Activated T-helper 1 cell treated with anti-CD3 and anti-CD28 coated beads, Interleukin-2, amount 50 U/mL, for 16 hours (primary cell): ENCODE measurements at places on chromosomes 12 and 14.

GRCh38 chr12:56257491-56258067 lies 605 bp downstream of the ANKRD52 start:
- DNase-seq = no peak

- DNase-seq = no peak
These were observed 34.2 kb upstream of the KICS2 start for GRCh38 chr12:64256166-64256800.

- DNase-seq = no peak
These were observed 123.3 kb upstream of the MED13L start for GRCh38 chr12:116400636-116401372.

DNA sequence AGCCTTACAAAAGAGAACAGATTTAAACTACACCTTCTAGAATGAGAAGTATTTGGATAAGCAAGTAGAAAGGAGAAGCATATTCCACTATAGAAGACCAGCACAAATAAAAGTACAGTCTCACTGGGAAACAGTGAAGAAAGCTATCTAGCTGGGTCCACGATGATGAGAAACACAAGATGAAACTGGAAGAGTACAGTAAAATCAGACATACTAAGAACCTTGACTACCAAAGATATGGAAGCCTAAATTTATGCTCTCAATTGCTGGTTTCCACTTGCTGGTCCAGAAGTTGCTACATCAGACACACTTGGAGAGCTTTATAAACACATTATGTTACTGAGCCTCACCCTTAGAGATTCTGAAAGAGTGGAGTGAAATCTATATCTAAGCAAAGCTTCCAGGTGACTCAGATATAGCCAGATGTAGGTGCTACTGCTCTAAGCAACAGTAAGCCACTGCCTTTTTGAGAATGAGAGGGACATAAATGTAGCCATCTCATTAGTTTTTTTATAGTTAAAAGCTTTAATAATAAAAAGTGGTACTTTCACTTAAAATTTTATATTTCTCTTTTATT lies 96.3 kb upstream of the BBS10 start:
- no peak for DNase-seq

DNA sequence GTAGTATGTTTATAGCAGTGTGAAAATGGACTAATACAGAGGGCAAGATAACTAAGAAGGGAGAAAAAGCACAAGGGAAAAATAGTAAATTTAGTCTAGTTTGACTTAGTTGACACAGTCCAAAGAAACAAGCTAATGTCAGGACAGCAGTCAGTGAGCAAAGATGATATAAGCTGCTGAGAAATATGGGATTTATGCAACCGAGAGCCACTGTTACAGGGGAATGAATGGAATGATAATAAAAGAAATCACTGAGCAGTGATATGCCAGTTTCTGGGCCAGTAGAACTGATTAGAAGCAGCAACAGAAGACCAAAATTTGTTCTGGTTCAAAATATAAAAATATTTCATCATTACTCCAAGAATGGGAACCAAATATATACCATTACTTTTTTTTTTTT lies 60.1 kb downstream of the R3HDM2 start:
- DNase-seq = no peak

GRCh38 chr12:117469883-117470483 lies 108.6 kb upstream of the NOS1 start:
- DNase-seq = no peak

- no peak for DNase-seq
These were observed 20.0 kb upstream of the HHIPL1 start for GRCh38 chr14:99624971-99625370.

DNA sequence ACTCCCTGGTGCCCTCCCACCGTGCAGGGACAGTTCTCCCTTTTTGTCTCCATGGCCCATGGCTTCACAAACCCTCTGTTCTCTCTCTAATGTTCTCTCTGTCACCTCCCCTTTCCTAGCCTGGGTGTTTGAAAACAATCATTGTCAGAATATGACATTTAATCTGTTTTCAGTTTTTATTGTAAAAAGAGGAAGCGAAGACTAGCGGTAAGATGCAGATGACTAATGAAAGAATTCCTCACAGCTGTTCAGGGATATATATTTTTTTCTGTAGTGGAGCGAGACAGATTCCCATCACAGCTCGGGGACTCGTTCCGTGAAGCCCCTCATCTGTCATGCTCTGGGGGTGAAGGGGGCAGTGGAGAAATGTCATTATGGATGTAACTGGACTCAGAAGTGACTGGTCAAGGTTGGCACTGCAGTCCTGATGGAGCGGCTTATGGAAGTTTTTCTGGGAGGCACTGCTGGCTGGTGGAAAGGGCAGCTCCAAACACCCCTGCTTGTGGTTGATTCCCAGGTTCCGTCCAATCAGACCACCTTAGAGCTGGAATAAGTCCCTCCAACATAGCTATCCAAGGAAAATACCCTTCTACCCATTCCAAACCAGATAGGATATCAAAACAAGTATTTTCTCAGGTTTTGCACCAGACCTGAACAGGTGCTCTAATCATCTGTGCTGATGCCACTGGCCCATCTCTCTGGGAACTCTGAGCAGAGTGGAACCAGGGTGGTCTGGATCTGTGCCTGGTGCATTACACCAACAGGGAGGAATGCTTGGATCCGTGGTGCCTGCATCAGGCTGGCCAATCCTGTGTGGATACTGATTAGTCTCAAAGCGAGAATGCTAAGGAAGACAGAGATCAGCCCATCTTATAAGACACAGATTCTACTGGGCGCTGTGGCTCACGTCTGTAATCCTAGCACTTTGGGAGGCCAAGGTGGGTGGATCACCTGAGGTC lies 84.7 kb downstream of the GPATCH2L start:
- no peak for DNase-seq

- no peak for DNase-seq
These were observed 38.5 kb upstream of the FRS2 start for GRCh38 chr12:69431591-69432222.

DNA sequence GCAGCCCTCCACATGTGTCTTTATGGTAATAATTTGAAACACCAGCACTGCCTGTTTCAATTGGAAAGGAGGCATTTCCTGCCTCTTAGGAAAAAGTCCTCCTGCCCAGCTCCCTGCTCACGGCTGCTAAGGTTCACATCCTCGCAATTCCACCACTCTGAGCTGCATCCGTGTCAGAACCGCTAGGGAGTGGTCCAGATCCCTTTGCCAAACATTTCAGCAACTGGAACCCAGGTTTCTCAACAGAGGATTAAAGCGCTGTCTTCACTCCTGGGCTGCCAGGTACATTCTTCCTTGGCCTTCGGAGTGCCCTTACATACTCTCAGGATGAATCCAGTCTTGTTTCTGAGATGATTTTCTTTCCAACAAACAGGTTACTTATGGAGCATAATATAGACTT lies 23.3 kb downstream of the C14orf132 start:
- DNase-seq = no peak

- DNase-seq = no peak
These were observed 422.6 kb downstream of the MDGA2 start for GRCh38 chr14:47252802-47253201.

- no peak for DNase-seq
These were observed 19.1 kb upstream of the DNAH10 start for GRCh38 chr12:123743002-123743401.

GRCh38 chr12:92905811-92906554 lies 23.1 kb downstream of the EEA1 start:
- no peak for DNase-seq

- no peak for DNase-seq
These were observed 192.3 kb downstream of the ANO4 start for GRCh38 chr12:100986595-100987547.

DNA sequence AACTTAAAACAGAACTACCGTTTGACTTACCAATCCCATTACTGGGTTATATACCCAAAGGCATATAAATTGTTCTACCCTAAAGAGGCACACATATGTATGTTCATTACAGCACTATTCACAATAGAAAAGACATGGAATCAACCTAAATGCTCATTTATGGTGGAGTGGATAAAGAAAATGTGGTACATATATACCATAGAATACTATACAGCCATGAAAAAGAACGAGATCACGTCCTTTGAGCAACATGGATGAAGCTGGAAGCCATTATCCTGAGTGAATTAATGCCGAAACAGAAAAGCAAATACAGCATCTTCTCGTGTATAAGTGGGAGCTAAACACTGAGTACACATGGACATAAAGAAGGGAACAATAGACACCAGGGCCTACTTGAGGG lies 31.8 kb downstream of the TMEM229B start:
- DNase-seq = no peak

DNA sequence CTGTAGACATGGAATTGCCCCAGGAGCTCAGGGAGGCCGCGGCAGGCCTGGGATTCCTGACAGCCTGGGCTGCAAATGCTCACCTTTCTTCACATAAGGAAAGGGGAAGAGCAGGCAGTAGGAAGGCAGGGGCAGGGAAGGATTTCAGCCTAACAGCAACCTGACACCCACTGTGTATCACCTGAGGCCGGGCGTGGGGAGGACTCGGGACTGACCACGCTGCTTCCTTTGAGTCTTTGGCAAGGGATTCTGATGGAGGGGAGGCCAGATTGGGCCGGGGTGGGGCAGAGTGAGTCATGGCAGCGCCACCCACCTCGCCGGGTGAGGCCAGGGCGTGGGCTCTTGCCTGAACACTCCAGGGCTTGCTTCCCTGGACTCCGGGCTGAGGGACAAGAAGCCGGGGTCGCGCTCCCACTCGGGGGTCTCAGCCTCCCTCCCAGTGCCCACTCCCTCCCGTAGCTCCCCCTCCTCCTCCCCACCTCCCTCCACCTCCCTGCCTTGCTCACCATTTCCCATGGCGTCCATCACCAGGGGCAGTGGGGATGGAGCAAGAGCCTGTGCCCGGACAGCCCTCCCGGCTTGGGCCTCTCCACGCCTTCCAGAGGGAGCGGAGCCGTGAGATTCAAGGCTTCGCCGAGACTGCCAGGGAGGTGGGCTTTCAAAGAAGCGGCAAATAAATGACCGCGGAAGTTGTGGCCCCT lies 247.9 kb upstream of the RTL1 start:
- DNase-seq = no peak

GRCh38 chr14:93330609-93331000 lies 2.2 kb downstream of the BTBD7 start:
- no peak for DNase-seq

DNA sequence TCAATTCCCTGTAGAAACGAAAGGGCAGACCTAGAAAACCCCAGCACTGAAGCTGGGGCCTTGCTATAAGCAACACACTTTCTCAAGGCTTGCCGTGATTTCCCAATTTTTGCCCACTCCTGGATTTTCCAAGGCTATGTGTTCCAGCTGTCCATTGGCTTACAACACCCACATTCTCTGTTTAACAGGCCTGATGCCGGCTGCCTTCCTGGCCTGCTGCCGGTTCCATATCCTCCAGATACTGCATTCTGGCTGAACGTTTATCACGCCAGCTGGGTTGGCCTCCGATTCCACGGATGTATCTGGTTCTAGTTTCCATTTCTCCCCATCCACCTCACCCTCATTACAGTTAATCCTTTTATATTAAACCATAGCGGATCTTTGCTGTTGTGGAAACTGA lies 2.0 kb upstream of the PCNX1 start:
- DNase-seq = no peak

GRCh38 chr12:54935235-54935951 lies 49.2 kb downstream of the TESPA1 start:
- peak; percentile 12 for DNase-seq

- DNase-seq = no peak
These were observed 104.9 kb upstream of the FSCB start for GRCh38 chr14:44612002-44612401.

GRCh38 chr14:25006031-25006430 lies 43.9 kb downstream of the STXBP6 start:
- no peak for DNase-seq

- DNase-seq = no peak
These were observed 4.5 kb downstream of the HCAR1 start for GRCh38 chr12:122726080-122726558.

- no peak for DNase-seq
These were observed 13.6 kb downstream of the NOC4L start for GRCh38 chr12:132157733-132158409.

GRCh38 chr14:54085232-54085761 lies 128.7 kb upstream of the BMP4 start:
- DNase-seq = no peak
